Skin of body (tissue), 3 donors: ENCODE measurements at places on chromosomes 12 and 14. TPM values are rescaled to one million over a fixed set of nuclear protein-coding genes. Genes with fewer than 3 reads are reported as not detected.

GRCh38 chr12:42104784-42105183 lies 39.9 kb downstream of the GXYLT1 start:
- DNase-seq: no peak

The FIGNL2 gene
- total RNA-seq: 0.69 TPM

The SIRT4 gene
- 3.3 TPM for total RNA-seq

DNA sequence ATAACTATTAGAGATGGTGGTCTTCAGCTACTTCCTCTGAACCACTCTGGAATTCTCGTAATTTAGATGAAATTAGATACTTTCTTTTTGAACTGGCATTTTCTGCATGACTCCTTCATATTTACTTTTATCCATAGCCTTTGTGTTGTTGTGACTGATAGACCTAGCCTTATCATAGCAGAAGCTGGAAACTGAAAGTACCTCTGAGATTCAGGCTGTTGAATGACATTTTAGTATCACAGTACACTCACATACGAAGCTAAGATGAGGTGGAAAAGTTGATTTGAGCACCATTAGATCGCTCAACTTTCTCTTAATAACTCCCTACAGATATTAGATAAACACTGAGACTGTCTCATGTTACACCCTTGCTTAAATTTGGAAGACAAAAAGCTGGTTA lies 525.1 kb upstream of the FBXO33 start:
- DNase-seq: no peak

DNA sequence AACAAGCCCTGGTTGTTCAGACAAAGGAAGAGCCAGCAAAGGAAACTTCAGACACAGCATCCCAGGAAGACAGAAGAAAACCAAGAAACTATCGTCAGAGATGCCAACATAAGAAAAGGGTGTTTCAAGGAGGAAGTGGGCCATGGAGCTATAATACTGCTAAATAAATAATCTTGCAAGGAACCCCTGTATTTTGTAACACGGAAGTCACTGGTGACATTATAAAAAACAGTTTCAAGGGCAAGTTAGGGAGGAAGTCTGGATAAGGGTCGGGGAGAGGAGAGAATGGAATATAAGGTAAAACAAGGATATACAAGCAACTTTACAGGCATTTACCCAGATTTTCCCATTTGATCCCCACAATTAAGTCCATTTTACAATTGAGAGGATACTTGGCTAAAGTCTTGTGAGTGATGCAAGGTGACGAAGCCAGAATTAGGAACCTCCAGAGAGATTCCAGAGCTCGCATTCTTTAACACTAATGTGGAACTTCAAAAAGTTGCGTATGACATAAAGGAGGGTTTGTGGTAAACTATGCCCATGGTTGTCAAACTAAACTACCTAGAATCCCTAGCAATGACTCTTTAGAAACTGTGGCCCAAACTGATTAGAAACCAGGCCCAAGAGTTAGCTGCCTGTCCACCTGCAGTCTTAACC lies 46.4 kb downstream of the PPM1H start:
- DNase-seq: no peak

The RASSF9 gene
- total RNA-seq: 4.9 TPM

DNA sequence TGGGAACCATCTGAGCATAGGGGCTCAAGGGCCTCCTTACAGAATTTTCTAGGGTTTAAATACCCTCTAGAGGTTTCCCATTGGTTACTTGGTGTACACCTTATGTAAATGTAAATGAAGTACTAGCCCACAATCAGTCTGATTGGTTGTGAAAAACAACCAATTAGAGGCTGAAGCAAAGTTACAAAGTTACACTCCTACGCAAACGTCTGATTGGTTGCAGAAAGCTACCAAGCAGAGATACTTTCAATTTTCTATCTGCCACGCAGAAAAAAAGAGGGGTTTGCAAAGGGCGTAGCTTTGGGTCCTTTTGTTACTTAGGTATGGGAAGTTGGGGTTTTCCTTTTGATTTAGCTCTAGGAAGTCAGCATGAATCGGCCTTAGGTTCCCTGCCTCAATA lies 1.8 kb upstream of the TMEM19 start:
- no peak for DNase-seq

DNA sequence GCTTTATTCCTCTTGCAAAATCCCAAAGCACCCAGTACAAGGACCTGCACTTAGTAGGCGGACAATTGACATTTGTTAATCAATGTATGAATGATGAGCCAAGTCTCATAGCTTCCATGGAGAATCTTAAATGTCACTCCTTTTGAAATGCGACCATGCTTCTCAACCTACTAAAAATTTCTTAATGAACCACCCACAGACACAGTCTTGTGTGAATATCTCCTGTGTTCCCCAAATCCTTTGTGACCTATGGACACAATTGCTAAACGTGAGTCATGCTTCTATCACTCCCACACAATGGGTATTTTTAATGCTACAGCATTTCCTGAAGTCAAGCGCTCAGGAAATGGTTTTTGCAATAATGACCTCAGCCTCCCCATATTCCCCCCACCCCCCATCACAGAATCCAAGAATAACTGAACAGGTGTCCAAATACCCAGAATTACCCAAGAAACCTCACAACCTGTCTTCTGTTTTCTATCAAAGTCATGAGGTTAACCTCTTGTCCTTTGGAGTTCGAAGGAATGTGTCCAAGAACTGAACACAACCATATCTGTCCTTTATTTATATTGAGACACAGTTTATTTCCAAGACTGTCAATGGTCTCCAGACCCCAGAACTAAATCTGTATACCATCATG lies 163.6 kb upstream of the PLEKHG7 start:
- DNase-seq: peak; percentile 8

DNA sequence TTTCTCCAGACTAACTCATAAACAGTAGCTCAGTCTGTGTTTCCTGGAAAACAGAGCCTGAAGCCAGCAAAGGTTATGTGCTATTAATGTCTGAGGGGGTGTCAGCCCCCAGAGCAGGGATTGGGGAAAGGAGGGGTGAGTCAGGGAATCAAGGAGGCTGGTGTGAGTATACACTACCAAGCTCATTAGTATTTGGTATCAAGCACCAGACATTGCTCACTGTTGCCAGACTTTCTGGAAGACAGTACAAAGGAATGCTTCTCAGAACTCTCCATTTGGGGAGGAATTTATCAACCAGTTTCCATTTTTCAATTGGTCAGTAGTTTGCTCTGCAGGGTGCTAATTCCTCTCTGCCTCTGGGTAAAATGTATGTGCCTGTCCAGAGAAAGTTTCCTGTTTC lies 443.4 kb downstream of the GLT1D1 start:
- no peak for DNase-seq

DNA sequence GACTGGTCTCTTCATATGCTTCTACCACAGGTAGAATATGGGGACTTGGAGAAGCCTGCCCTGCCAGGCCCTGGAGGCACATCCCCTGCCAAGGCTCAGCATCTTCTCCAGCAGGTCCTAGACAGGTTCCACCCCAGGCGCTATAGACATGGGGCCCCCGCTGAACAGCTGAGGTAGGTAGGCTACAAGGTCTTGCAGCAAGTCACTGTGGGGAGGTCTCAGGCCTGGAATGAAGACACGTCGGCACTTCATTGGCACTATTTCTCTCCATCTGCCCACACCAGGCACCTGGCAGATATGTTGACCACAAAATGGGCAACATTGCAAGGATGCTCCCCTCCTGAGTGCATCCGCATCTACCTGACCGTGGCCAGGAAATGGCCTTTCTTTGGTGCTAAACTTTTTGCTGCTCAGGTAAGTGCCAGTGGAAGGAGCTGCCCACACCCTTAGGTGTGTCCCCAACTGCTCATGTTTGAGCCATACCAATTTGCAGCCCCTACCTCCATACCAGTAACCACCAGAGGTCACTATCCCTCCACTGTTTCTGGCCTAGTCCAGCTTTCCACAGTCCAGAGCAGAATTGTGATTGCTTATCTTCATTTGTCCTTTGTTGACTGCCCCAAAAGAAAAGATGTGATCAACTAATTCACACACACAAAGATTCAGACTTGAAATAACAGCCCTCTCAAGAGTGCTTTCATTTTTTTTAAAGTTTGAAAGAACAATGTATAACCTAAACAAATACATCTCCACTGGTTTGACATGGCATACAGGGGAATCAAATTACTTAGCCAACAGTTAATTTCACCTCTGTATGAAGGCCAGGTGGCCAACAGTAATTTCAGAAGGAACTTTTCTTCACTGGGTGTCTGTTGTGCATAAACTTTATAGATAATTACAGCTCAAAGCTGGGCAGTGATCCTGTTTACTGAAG lies 16.1 kb downstream of the PIGH start:
- peak; percentile 4 for DNase-seq

DNA sequence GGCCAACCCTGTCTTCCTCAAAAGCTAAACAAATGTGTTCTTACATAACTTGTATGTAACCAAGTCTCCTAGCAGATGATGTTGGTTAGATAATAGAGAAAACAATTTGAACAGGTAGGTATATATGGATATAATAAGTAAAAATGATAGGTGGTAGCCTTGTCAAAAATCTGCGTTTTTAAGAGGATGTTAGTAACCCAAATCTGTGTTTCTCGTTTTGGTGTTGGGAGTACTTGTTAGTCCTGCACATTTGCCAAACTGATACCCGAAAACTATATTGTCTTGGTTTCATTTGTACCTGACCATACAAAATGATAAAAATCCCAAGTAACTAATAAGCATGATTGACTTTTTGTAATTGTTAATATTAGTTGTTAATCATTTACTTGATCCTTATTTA lies 8.1 kb downstream of the SRSF5 start:
- no peak for DNase-seq

The MGST1 gene
- total RNA-seq: 50.2 TPM

DNA sequence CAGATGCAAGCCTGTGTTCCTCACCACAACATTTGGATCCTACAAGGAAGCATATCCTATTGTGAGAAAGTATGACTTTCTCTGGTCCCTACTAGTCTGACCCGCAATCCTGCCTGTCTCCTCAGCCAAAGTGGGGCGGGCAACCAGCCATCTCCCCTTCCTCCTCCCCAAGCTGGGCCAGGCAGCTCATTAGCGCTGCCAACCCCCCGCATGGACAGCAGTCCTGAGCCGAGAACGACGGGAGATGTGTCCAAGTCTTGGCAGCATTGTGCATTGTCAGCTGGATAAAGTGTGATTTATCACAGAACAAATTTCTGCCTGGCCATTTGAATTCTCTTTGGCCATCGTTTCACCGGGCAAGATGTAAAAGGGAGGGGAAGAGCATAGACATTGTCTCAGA lies 139.4 kb downstream of the SLC15A4 start:
- no peak for DNase-seq

DNA sequence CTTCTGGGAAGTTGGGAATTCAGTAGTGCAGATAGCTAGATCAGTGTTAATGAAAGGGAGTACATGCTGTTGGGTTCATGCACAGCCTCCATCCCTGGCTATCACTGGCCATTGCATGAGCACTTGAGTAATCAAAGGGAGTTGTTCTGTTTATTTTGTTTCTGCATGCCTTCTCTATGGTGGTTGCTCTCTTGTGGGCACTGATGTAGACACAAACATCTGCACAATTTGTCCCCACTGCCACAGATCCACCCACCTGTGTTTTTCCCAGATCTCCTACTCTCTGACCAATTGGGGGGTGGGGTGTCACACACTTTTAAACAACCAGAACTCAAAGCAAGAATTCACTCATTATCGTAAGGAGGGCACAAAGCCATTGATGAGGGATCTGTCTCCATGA lies 89.7 kb upstream of the DHRS4 start:
- DNase-seq: no peak

DNA sequence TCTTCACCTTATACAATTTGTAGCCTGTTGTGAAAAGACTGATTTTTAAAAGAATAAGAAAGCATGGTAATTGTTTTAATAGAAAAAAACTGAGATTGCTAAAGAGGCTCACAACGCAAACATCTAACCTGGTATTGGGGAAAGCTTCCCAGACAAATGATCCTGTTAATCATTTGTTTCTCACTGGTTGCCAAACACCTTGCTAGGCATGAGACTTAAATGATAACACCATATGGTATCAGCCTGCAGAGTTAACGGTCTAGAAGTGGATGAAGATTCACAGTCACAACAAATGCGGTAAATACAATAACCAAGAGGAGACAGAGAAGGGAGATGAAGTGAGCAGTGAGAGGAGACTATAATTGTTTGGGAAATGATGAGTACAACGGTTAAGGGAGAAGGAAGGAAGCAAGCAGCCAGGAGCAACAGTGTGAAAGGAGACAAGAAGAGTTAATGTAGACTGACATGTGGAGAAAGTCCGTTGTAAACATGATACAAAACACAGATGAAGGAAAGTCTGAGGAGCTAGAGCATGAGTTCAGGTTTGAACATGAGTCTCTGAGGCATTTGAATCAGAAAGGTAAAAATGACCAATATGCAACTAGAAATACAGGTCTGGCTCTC lies 19.8 kb downstream of the GXYLT1 start:
- no peak for DNase-seq

DNA sequence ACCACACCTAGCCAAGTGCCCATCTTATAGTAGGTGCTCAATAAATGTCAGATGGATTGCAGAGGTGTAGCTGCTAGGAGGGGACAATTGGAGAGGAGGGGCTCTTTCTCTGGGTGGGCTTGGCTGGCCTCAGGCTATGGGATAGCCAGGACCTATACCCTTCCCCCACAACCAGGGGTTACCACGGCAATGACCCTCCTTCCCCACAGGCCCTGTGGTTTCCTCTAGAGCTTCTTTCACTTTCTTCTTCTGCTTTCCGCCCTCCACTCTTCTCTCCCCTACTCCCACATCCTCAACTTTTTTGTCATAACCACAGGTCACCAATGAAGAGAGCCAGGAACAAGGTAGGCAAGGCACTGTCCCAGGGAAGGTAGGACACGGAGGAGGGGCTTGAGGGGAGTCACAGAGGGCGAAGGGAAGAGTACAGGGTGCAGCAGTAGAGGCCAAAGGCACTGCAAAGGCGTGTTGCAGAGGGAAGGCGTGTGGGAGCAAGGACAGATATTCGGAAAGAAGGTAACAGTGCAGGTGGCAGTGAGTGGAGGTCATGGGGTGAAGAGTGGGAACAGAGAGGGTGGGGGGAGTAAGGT lies 1.9 kb upstream of the ITGB7 start:
- DNase-seq: no peak

DNA sequence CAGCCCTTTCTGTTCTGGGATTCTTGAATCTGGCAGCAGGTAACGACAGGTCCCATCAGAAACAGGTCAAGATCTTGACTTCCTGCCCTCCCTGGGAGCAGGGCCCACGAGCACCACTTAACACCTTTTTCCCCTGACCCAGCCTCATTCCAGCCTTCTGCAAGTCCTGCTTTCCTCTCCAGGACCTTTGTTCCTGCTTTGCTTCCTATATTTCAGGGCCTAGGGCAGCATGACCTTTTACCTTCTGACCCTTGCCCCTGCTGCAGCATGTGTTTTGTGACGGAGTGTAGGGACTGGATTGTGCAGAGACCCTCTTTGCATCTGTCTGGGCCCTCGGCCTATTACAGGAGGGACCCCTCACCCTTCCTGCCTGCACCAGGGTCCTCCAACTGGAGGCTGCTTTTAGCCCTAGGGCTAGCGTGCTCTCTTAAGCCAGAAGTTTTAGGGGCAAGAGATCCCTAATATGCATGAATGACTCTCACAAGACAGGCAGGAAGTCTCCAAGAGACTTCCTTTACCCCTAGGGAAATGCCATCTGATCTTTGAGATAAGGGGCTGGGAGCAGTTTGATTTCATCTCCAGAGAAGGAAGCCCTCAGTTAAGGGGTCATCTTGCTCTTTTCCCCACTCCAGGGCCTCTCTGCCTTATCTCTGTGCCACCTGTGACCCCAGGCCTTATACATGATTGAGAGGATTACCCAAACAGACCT lies 209.4 kb upstream of the BCL2L14 start:
- no peak for DNase-seq

GRCh38 chr12:132178801-132179401 lies 34.6 kb downstream of the NOC4L start:
- DNase-seq: no peak

GRCh38 chr12:8698132-8698851 lies 501 bp downstream of the RIMKLB start:
- DNase-seq: peak; percentile 30

GRCh38 chr12:26884765-26885576 lies 52.0 kb upstream of the ITPR2 start:
- DNase-seq: peak; percentile 60

The SMIM41 gene
- total RNA-seq: not detected
